ENCODE measurements at places on chromosomes 12 and 14.

GRCh38 chr12:12097891-12098690, 27.4 kb downstream of the BCL2L14 start:
- no peak for DNase-seq

DNA sequence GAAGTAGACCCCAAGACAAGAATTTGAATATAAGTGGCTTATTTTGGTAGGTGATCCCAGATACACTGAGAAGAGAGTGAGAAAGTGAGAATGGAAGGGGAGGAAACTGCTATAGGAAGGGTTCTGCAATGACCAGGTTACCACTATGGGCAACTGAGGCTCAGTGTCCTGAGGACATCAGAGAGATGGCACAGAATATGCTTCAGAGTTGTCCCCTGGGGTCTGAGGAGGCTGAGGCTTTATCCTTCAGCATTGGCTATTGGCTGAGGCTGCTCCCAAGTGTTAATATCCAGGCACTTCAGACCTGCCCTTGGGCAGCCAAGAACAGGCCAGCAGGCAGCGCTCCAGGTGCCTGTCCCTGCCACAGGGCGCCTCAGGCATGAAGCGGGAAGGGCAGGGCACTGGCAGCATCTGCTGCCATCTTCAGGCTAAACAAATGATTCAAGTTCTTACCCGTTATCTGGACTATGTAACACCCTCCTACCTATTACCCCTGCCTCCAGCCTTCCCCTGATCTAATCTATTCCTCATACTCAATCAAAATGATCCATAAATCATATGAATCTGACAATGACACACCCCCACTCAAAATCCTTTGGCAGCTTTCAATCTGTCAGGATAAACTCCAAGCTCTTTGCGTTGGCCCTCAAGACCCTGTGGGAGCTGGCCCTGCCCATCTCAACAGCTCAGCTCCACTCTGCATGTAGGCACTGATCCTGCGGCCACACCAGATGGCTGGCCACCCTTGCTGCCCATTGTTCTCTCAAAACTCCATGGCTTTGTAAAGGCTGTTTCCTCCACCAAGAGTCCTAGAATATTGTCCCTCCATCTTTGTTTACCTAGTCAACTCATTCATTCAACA, 42.4 kb downstream of the CKAP4 start:
- DNase-seq = no peak

GRCh38 chr12:116484807-116485206, 74.4 kb upstream of the MAP1LC3B2 start:
- no peak for DNase-seq

- DNase-seq = no peak
Measured at GRCh38 chr12:100024974-100025555, 40.3 kb upstream of the ANKS1B start.

DNA sequence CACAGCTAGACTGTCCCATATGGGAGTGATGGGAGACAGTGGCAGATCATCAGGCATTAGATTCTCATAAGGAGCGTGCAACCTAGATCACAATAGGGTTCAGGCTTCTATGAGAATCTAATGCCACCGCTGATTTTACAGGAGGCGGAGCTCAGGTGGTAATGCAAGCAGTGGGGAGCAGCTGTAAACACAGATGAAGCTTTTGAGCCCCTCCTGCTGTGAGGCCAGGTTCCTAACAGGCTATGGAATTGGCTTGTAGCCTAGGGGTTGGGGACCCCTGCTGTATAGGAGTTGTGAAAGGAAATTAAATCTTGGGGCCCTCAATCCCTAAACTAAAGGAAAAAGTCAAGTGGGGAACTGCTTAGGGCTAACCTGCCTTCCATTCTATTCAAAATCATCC, 29.6 kb downstream of the ADIPOR2 start:
- no peak for DNase-seq

DNA sequence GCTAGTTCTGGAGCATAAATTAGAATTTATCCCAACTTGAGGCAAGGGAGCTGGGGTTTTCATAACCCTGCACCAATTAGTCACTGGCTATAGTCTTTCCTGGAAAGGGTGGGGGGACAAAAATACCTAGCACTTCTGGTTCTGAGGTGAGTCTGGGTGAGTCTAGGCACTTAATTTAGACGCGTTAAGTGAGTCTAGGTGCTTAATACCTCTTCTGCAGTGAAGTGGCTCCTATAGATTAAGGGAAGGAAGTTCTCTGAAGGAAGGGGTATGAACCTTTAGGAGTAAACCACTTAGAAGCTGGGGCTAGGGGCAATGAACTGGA, 251.7 kb downstream of the EFCAB11 start:
- DNase-seq = no peak

- DNase-seq = no peak
Measured at GRCh38 chr12:7948589-7949260, 12.7 kb upstream of the SLC2A3 start.

GRCh38 chr14:73610687-73611086, 1.6 kb upstream of the ACOT6 start:
- no peak for DNase-seq

DNA sequence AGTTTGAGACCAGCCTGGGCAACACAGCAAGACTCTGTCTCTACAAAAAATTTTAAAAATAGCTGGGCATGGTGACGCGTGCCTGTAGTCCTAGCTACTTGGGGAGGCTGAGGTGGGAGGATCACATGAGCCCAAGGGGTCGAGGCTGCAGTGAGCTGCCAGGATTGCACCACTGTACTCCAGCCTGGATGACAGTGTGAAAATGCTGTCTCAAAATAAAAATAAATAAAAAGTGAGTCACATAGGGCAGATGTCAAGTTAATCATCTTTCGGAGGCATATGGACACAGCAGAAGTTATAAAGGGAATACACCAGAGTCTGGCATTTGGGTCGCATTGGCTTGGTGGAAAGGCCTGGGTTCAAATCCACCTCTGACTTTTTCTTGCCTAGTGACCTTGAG, 92.7 kb downstream of the PHETA1 start:
- no peak for DNase-seq

DNA sequence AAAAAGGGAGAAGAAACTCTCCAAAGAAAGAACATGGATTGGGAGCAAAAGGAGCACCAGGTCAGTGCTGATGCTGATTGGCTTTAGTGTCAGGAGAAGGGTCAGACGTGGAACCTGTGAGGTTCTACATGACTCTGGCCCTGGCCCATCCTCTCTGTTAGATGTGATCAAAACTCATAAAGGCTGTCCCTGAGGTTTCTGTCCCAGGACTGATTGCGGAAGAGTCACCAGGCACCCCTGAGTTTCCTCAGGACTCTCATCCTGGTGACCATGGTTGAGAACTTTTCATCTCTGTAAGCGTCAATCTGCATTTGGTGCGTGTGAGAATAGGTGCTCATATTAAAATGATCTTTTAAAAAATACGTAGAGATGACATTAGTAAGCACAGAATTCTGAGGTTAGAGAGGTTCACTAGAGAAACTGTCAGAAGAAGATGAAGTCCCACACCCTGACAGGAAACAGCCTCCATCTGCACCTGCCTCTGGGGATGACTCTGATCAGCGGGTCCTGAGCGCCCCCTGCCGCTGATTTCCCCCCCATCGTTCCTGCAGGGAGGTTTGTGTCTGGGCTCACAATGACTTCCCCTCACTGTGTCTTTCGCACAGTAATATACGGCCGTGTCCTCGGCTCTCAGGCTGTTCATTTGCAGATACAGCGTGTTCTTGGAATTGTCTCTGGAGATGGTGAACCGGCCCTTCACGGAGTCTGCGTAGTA, 741.8 kb downstream of the TMEM121 start:
- no peak for DNase-seq

GRCh38 chr14:37546621-37547447, 48.2 kb downstream of the FOXA1 start:
- DNase-seq = no peak

DNA sequence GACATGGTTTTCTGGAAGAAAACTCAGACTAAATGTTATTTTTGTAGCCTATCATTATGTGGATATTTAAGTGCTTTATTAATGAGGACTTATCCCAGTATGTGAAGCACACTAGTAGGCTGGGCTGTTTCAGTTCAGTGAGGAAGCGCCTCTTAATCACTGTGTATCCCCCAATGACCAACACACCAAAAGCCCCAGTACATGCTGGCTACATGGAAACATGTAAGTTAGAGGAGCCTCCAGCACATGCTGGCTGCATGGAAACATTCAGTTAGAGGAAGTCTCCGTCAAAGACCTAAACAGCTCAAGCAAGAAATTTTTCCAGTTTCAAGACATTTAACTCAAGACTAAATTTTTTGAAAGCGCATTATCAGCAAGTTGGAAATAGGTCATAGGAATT, 26.8 kb downstream of the DICER1 start:
- DNase-seq = no peak

DNA sequence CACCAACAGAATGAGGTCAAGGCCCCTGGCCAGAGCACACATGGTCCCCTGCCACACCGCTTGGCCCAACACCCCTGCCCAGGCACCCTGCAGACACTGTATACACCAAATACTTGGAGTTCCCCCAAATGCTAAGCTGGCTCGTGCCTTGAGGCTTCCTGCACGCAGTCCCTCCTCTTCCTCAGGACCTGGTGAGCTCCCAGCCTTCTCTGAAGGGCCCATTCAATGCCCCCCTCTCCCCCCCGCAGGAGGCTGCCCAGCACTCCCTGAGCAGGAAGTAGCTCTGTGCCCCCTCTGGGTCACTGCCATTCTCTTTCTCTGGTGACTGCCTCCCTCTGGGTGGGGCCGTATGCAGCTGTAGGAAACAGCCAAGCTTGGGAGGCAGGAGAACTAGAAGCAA, 75.3 kb downstream of the ITPK1 start:
- peak; percentile 60 for DNase-seq

DNA sequence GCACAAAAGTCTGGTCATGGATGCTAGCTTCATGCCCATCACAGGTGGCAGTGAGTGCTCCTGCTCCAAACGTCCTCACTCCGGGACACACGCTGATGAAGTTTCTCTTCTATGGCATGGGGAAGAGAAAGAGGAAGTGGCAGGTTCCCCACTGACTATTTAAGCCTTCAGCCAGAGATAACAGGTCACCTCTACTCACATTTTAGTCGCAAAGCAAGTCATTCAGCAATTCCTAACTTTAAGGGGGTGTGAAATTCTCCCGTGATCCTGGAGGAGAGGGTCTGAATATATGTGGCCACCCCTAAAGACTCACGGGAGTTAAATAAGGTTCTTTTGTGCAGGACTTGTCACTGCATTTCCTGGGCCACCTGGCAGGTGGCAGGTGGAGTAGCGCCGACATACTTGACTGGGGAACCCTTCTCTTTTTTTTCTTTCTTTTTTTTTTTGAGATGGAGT, 18.8 kb upstream of the RCOR1 start:
- no peak for DNase-seq

- no peak for DNase-seq
Measured at GRCh38 chr14:85234156-85235025, 295.6 kb upstream of the FLRT2 start.

DNA sequence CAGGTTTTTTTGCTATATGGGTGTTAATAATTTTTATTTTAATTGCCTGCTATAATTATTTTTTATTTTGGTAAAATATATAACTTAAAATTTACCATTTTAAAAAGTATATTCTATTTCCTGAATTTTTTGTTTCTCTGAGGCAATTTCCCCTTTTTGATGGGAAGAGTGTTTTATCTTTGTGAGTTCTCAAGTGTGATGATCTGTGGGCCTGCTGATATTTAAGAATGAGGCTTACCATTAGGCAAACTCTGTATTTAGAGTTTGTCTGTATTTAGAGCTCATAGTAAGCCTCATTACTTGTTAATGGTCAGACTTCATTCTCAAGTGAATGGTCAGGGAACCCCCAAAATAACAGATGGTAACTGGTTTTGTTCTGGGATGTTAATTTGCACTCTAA, 48.0 kb downstream of the WNK1 start:
- DNase-seq = no peak

GRCh38 chr12:108609537-108610335, 11.9 kb upstream of the TMEM119 start:
- DNase-seq = no peak

DNA sequence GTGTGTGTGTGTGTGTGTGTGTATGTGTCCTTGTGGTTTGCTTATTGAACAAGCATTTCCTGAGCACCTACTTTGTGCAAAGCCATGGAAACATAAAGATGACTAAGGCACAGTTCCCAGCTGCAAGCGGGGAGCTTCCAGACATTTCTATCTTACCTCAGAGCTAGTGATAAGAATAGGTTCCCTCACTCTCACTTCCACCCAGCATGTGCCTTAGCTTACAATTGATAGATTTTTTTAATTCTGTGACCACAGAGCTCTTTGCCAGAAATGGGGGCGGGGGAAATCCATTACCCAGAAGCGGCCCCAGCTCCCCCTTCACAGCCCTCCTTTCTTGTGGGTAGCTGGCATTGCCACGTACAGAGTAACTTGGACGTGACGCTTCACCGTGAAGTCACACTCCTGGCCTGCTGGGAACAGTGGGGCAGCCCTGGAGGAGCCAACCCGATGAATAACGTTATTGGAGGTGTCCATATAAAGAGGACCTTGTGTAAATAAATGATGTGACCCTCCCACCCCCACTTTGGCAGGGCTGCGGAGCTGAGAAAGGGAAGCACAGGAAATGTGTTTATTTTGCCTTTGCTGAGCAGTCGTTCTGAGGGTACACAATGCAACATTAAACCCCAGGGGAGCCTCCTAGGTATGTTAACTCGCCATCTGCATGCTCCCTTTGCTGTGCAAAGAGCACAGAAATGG, 238.9 kb downstream of the CHST11 start:
- no peak for DNase-seq

DNA sequence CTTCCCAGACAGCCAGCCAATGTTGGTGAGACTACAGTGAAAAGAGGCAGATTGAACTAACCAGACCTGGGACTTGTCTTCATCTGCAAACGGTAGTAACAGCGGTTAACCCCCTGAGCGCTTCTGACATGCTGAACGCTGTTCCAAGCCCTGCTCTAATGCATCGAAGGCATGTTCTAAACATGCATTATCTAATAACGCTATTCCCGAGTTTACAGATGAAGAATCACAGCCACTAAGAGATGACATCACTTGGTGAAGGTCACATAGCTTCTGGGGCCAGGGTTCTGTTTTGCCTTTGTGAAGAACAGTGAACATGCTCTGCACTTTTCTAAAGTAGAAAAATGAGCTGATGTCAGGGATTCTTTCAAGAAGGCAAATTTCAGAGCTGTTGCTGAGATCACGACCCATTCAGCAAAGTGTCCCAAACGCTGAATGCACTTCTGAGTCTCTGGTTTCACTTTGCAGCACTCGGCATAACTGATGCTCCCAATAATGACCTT, 56.0 kb downstream of the FOS start:
- DNase-seq = no peak

DNA sequence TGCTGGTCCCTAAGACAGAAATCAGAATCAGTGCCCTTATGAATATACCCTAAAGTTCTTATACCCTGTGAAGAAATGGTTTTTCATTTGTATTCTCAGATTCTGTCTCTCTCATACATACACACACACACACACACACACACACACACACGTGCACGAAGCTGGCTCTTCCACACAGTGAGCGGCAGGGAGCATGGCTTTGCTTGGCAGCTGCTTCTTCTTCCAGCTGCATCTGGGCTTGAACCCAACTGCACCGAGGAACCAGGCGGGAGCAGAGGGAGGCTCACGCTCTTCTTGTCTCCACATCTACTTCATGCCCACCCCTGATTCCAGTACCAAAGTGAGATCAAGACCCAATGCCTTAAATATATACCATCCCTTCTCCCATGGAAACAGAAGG, 19.4 kb downstream of the GRIN2B start:
- DNase-seq = peak; percentile 11
